ENCODE measurements at places on chromosomes 4 and X.

GRCh38 chrX:9862525-9862924 is 76.3 kb downstream of the SHROOM2 start:
- no peak for DNase-seq

DNA sequence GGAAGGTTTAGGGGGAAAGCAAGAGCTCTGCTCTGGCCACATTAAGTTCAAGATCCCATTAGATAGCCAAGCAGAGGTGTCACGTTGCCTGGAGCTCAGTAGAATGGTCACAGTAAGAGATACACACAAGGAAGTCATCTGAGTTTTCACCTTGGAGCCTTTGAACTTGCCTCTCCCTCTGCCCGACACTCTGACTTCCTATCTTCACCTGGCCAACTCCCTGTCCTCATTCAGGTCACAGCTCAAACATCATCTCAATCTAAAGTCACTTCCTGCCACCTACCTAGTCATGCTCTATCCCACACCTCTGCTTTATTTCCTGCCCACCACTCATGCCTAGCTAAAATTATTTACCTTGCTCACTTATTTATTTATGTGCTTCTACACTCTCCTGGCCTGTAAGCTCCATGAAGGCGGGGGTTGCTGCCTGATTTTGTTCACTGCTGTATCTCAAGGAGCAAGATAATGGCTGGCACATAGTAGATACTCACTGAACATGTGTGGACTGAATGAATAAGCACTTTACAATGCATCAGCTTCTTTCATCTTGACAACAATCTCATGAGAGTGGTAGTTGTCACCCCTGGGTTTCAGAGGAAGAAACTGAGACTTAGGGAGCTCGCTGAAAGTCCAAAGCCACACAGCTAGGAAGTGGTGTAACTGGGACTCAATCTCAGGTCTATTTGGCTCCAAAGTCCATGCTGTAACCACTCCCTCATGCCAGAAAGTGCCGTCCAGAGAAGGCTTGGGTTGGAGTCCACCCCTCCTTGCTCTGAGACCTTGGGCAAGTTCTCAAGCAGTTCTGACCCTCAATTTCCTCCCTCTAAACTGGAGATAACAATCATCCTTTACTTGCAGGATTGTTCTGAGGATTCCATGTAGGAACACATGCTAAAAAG is 40.3 kb downstream of the EFNB1 start:
- DNase-seq, result no peak

DNA sequence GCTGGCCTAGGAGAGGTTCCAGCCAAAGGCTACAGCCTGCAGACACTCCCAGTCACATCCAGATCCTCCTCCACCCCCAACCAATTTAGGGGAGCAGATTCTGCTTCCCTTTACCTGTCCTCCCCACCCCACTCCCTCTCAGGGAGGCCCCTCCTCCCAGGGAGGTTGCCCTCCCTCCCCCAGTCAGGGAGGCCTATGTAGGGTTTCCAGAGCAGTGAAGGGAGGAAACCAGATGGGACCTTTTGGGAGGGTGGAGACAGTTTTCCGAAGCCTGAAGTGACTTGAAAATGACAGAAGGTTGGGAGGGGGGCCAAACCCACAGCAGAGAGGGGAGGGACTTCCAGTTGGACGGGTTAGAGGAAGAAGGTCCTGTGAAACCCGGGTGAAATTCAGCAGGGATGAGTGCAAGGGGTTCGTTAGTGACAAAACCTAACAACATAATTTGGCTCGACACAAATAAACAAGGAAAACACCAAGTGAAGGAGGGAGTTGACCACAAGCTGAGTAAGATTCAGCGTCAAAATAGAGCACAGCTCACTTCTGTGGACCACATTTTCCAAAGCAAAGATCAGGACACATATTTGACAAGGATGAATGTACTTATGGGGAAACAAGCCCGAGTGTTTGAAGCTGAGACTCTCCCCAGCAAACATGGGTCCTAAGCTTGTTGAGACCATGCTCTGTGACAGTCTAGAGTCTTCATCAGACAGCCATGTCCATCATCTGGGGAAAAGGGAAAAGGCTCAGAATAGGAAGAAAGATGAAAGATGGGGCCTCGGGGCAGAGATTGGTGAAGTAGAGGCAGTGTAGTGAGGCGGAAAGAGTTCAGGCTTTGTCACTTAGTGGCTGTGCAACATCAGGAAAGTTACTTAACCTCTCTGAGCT is 46.4 kb downstream of the PRPS1 start:
- DNase-seq, result no peak

DNA sequence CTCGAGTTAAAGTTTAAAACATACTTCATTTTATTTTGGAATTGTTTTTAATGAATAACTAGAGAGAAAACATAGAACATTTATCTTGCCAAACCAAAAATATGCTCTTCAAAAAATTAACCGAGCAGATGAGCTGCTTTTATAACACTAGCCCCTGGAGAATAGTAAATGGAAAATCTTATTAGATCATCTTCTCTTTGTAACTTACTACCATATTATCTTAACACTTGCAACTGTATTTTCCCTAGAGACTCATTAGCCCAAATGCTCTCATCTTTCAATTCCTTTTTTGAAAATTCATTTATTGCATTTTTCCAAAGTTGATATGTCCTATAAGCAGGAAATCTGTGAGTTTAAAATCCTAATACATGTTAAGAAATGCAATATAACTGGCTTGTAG is 143.3 kb downstream of the CAMK2D start:
- DNase-seq, result no peak

DNA sequence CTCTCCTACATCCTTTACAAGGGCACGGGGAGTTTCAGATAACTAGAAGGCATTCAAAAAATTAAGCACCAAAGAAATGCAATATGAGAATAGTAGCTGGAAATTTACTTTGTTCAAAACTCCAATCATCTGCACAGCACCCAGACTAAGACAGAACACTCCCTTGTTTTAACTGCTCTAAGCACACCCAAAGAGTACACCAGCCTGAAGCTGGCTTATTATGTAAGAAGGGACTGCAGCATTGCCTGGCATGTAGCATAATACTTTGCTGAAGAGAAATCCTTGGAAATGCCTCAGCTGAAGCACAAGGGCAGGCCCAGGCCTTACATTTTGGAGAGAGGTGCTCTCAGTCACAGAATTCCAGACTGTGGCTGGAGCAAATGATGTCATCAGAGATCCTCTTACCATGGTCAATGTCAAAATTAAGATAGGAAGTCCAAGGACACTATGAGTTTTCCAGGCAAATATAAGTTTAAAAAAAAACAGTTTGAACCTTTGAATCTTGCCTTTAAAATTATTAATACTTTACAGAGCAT is 14.8 kb downstream of the ARHGEF6 start:
- DNase-seq, result no peak
